Testis (tissue), 5 donors: ENCODE measurements at places on chromosomes 13 and 19.
A peak's percentile ranks its signal among the peaks of the same experiment; 100 is the strongest.

GRCh38 chr13:26531742-26532141 is 25.7 kb upstream of the WASF3 start:
- no peak overlapping the region for H3K27ac ChIP-seq
- DNase-seq, result no peak
- no peak overlapping the region for H3K4me3 ChIP-seq
- H3K36me3 ChIP-seq, result no peaks in the 10 kb centered on the region
- no peaks in the 10 kb centered on the region for H3K27me3 ChIP-seq

GRCh38 chr13:80737513-80737912 is 396.6 kb upstream of the SPRY2 start:
- H3K36me3 ChIP-seq, result no peaks in the 10 kb centered on the region
- H3K27ac ChIP-seq, result no peak overlapping the region
- no peak for DNase-seq
- H3K4me3 ChIP-seq, result no peak overlapping the region
- no peaks in the 10 kb centered on the region for H3K27me3 ChIP-seq

DNA sequence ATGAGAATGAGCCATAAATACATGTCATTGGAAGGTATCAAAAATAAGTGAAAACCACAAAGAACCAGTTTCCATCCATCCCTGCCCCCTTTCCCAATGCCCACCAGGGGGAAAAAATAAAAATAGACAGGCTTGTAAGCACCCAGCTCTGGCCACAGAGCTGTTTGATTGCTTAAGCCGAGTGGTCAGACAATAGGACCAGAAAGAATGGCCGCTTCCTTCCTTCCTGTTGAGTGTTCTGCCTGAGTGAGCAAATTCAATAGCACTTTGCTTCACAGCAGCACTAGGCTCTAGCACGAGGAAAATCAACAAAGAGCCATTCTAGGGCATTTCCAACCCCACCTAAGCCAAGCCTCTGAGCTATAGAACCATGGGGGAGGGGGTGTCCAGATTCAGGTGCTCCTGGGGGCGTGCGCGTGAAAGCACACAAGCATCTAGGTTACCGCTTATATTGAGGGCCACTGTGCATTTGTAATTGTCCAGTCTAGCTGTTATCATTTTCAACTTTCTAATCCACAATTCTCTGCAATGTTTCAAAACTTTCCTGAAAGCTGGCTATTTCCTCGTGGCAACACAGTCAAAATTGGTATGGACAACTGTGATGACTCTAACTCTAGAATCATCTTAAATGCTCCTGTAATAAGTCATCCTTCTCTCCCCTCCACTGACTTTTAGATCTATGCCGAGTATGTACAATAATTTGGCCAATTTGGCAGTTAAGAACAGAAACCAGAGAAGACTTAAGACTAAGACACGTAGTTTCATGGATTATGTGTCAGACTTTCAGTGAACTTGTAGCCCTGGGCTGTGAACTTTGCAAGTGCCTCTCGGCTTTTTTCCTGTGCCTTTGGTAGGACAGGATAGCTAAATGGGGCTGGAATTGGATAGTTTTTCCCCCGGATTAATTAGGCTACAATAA is 64.3 kb downstream of the SPRY2 start:
- no peaks in the 10 kb centered on the region for H3K4me1 ChIP-seq
- no peak overlapping the region for H3K4me3 ChIP-seq
- H3K36me3 ChIP-seq, result no peaks in the 10 kb centered on the region

DNA sequence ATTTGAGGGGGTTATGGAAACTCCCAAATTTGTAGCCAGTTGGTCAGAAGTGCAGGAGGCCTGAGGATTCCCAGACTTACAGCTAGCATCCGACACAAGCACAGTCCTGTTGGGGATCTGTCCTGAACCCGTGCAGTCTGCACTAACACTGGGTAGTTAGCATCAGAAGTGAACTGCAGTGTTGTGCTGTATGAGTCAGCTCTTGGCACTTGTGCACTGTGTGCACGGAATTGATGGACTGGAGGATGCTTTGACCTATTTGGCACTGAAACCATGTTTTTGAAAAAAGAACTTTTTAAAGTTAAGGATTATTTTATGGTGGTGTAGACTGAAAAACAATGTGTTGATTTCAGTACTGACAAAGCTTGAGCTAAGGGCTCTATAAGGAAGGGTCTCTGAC is 279.0 kb downstream of the NHLRC3 start:
- DNase-seq, result peak; percentile 34
- H3K27me3 ChIP-seq, result no peaks in the 10 kb centered on the region
- H3K36me3 ChIP-seq, result no peaks in the 10 kb centered on the region
- no peak overlapping the region for H3K4me3 ChIP-seq
- H3K4me1 ChIP-seq, result no peaks in the 10 kb centered on the region

DNA sequence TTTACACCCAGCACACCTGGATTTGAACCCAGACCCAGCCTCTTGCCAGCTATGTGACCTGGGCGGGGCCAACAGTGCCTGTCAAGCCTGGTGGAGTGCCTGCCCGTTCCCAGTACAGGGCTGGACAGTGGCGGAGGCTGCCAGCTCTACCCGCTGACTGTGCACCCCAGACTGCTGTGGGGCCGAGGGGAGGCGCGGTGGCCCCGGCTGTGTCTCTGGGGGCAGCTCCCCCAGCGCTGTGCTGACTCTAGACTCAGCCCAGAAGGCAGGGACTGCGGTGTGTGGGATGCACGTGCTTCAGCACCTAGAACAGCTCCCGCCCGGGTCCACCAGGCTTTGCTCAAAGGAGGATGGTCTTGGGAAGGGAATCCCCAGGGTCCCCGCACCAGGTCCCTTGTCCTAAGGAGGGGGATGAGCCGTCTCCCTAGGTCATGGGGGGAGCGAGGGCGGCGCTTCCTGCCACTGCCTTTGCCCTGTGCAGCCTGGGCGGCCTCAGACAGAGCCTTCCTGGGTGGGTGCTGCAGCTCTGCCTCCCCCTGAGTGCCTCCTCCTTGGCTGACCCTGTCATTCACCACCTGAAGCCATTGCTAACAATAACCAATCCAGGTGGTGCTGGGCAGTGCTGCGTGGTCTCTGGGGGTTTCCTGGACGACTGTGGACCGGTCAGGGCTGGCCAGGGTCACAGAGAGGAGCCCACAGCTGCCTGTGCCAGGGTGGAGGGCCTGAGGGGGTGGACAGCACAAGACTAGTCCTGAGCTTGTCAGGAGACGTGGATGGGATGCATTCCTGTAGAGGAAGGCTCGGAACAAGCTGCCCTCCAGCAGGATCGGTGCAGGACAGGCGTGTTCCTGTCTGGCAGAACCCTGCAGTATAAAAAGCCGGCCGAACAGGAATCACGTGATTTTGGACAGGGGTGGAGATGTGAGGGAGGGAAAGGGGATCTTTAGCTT is 18.6 kb downstream of the TMEM255B start:
- DNase-seq, result no peak
- no peaks in the 10 kb centered on the region for H3K36me3 ChIP-seq
- H3K27ac ChIP-seq, result no peak overlapping the region
- H3K4me1 ChIP-seq, result no peaks in the 10 kb centered on the region
- H3K4me3 ChIP-seq, result no peak overlapping the region

DNA sequence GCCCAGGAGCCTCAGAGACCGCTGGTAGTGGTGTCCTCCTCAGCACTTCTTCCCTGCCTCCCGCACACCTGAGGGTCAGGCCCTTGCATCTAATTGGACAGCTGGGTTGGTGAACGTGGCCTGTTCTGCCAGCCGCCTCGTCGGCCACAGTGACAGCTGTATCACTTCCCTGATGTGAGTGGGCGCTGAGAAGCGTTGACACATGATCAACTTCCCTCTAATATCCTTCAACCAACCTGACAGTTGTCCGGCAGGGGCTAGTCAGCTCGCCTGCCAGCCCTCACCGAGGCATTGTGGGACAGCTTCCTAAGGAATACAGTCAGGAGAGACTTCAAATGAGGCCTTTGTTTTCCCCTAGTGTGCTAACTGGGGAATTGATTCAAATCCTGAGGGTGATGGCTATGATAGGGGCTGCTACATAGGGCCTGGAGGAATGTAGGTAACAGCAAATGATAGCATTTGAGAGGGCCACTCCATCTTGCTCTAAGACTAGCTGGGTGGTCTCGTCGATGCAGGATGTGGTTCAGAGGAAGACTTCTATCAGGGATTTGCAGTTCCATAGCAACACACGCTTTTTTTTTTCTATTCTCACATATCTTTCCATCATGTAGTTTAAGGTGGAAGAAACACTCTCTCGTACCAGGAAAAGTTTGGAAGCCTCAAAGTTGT is 230.8 kb downstream of the TSHZ3 start:
- no peak for DNase-seq
- no peaks in the 10 kb centered on the region for H3K27me3 ChIP-seq
- H3K36me3 ChIP-seq, result no peaks in the 10 kb centered on the region
- no peak overlapping the region for H3K4me3 ChIP-seq
- H3K4me1 ChIP-seq, result no peaks in the 10 kb centered on the region
- no peak overlapping the region for H3K27ac ChIP-seq

DNA sequence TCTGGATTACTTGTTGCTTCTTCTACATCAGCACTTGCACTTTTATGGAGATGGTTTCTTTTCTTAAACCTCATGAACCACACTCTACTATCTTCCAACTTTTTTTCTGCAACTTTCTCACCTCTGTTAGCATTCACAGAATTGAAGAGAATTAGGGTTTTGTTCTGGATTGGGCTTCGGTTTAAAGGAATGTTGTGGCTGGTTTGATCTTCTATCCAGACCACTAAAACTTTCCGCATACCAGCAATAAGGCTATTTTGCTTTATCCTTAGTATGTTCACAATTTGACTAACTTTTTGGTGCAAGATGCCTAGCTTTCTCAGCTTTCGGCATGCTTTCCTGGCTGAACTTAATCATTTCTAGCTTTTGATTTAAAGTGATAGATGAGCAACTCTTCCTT is 666.7 kb upstream of the MIR17HG start:
- no peak for DNase-seq
- H3K36me3 ChIP-seq, result no peaks in the 10 kb centered on the region
- no peak overlapping the region for H3K4me3 ChIP-seq
- no peak overlapping the region for H3K27ac ChIP-seq

DNA sequence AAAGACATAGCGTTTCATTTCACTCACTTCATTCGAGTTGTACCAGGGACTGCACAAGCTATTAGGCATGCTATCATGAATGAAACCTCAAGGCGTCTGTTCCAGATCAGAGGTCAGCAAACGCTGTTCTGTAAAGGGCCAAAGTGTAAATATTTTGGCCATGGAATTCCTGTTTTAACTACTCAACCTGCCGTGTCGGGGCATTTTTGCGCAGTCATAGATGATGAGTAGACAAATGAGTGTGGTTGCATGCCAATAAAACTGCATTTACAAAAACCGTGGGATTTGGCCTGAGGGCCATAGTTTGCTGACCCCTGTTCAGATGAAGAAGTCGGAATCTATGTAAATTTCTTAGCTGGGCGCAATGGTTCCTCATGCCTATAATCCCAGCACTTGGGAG is 6.5 kb downstream of the INSR start:
- no peak overlapping the region for H3K4me3 ChIP-seq
- H3K27ac ChIP-seq, result no peak overlapping the region
- no peaks in the 10 kb centered on the region for H3K36me3 ChIP-seq

DNA sequence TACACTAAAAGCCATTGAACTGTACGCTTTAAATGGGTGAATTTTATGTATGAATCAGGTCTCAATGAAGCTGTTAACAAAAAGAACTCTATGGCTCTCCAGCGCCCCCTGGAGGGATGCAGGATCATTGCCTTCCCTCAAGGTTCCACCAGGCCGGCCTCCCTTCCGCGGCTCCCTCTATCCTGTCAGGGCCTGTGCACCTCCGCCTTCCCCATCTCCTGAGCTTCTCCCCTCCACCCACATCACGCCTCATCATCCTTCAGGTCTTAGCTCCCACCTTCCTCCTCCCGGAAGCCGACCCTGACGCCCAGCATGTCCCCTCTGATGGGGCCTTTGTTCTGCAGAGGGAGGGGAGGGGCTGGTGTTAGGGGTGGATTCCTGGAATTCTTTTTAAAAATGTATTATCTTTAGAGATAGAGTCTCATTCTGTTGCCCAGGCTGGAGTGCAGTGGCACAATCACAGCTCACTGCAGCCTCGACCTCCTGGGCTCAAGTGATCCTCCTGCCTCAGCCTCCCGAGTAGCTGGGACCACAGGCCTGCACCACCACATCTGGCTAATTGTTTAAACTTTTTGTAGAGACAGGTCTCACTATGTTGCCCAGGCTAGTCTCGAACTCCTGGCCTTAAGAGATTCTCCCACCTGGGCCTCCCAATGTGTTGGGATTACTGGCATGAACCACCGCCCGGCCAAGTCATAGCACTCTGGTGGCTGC is 27.7 kb downstream of the MEIS3 start:
- DNase-seq, result peak; percentile 81
- no peak overlapping the region for H3K27ac ChIP-seq
- H3K4me3 ChIP-seq, result no peak overlapping the region
- H3K4me1 ChIP-seq, result no peaks in the 10 kb centered on the region

GRCh38 chr19:58514564-58515022 is 2.8 kb upstream of the SLC27A5 start:
- peak overlapping the region; percentile 59 for H3K4me3 ChIP-seq
- H3K27me3 ChIP-seq, result no peaks in the 10 kb centered on the region
- no peaks in the 10 kb centered on the region for H3K36me3 ChIP-seq
- peaks cover 19% of the 10 kb centered on the region for H3K4me1 ChIP-seq

- no peaks in the 10 kb centered on the region for H3K36me3 ChIP-seq
- no peak overlapping the region for H3K4me3 ChIP-seq
- no peak for DNase-seq
- no peak overlapping the region for H3K27ac ChIP-seq
- no peaks in the 10 kb centered on the region for H3K27me3 ChIP-seq
Observed at GRCh38 chr13:42638886-42639285, 64.9 kb downstream of the TNFSF11 start.

GRCh38 chr13:37615276-37615675 is 16.7 kb upstream of the POSTN start:
- H3K4me3 ChIP-seq, result no peak overlapping the region
- H3K36me3 ChIP-seq, result no peaks in the 10 kb centered on the region
- H3K27ac ChIP-seq, result no peak overlapping the region
- H3K27me3 ChIP-seq, result no peaks in the 10 kb centered on the region
- no peaks in the 10 kb centered on the region for H3K4me1 ChIP-seq

DNA sequence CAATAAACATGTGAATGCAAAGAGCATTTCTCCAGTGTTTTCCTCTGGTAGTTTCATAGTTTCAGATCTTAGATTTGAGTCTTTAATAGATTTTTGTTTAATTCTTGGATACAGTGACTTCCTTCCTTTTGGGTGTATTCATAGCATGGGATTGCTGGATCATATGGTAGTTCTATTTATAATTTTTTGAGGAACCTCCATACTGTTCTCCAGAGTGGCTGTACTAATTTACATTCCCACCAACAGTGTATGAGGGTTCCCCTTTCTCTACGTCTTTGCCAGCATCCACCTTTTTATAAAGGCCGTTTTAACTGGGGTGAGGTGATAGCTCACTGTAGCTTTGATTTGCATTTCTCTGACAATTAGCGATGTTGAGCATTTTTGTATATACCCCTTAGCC is 9.3 kb upstream of the CALM3 start:
- no peaks in the 10 kb centered on the region for H3K27me3 ChIP-seq
- no peak overlapping the region for H3K27ac ChIP-seq
- no peak for DNase-seq
- no peaks in the 10 kb centered on the region for H3K36me3 ChIP-seq
- H3K4me3 ChIP-seq, result no peak overlapping the region

DNA sequence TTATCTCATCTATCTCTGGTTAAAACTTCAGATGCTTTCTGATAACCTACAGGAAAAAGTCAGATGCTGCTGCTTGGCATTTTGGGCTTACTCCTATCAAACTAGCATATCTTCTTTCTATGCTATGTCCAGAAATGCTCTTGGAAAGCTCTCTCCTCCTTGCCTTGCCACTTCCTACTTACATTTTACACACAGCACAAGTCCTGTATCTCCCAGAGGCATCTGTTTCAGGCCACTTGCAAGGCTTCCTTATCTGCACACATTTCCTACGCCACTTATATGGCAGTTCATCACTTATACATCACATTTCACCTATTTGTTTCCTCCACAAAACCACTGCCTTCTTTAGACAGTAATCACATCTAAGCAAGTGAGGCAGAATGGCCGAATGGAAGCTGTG is 220.3 kb downstream of the DNAJC15 start:
- DNase-seq, result no peak
- H3K4me3 ChIP-seq, result no peak overlapping the region
- H3K27ac ChIP-seq, result no peak overlapping the region
- no peaks in the 10 kb centered on the region for H3K36me3 ChIP-seq
- no peaks in the 10 kb centered on the region for H3K27me3 ChIP-seq
- H3K4me1 ChIP-seq, result no peaks in the 10 kb centered on the region
